ENCODE measurements at places on chromosomes 5 and 9.

DNA sequence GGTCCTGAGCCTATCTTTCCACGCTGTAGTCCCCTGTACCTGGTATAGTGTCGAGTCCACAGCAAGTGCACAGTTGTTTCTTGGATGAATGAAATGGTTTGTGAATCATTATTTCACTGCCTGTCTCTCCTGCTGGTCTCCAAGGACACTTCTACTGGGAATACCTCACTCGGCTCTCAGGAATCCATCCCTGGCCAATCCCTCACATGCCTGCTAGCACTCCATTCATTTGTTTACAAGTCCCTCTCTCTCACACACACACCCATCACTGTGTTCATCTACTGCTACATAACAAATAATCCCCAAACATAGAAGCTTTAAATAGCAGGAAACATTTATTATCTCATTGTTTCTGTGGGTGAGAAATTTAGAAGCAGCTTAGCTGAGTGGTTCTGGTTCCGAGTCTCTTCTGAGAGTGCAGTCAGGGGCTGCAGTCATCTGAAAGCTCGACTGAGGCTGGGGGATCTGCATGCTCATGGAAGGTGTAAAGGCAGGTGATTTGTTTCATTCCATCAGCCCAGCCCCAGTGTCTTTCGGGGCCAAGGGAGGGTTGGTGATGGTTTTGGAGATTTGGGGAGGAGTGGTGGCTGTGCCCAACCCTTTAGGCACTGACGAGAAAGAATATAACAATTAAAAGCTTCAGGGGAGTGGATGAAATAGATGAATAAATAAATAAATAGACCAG is 132.7 kb upstream of the IER5L start:
- DNase-seq, result no peak

- no peak for DNase-seq
These were observed 447.0 kb downstream of the KIF4B start for GRCh38 chr5:155460501-155460931.

- no peak for DNase-seq
These were observed 39.8 kb upstream of the ALDH1B1 start for GRCh38 chr9:38352530-38353328.

DNA sequence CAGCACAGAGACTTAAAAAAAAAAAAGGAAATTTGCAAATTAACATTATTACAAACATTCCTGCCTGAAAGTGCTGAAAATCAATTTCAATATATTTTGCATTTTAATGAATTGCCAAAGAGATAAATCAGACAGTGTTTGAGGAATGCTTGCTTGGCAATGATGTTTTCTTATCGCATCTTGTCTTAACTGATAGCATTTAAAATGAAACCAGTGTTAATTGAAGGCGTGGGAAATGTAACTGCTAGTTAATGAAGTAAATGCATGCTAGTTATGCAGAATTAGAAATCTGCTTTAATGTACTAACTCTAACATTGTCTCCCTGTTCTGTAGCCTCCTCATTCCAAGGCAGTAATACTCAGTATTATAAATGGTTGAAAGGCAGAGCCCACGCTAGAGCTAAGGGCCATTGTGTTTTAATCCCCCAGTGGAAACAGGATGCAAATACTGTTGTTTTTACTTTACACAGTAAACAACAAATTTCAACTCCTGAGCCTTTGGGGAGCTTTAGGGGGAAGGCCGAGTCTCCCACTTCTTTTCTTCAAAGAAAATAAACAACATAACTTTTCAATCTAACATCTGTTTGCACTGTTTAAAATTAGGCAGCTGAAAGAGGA is 586.9 kb downstream of the TLE4 start:
- DNase-seq, result no peak

GRCh38 chr5:145774442-145774841 is 60.7 kb downstream of the PRELID2 start:
- no peak for DNase-seq

- DNase-seq, result peak; percentile 55
These were observed 2.3 kb upstream of the TNIP1 start for GRCh38 chr5:151083081-151083676.

GRCh38 chr5:179258001-179258921 is 87.0 kb downstream of the ADAMTS2 start:
- DNase-seq, result no peak

DNA sequence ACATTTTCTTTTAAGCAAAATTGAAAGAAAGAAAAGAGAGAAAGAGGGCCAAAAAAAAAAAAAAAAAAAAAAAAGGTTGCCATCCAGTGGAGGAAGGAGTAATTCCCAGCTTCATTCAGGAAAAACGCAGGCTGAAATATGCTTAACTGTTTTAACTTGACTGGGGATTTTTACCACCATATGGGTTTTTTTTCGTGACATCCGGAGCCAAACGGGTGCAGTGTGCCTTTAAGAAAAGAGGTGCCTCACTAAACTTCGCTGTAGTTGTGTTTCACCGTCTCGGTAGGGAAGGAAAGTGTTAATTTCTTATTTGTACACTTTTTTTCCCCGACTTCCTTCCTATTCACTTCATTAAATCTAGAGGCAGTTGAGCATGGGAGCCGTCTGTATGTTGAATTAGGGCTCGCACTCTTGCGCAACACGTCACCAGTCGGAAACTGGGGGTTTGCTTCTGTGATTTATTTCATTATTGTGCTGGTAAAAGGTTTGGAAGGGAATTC is 143.0 kb downstream of the SMARCA2 start:
- DNase-seq, result peak; percentile 48

- no peak for DNase-seq
These were observed 114.5 kb downstream of the RXRA start for GRCh38 chr9:134440636-134441226.

DNA sequence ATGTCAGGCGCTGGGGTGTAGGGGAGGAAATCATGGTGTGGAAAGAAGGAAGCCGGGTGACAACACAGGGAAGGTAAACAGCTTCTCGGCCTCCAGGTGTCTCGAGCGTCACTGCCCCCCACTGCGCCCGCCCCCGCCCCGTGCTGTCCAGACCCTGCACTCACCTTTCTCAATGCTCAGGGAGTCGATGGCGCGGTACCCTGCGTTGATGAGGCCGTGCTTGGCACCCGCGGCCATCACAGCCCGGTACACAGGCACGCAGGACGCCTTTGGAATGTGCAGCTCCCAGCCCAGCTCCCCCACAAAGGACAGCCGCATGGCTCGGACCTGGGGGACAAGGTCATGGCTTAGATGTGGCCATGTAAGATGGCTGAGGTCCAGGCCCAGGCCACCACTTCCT is 35.2 kb downstream of the DBH start:
- no peak for DNase-seq

GRCh38 chr9:136402067-136402466 is 2.1 kb upstream of the SNAPC4 start:
- no peak for DNase-seq

DNA sequence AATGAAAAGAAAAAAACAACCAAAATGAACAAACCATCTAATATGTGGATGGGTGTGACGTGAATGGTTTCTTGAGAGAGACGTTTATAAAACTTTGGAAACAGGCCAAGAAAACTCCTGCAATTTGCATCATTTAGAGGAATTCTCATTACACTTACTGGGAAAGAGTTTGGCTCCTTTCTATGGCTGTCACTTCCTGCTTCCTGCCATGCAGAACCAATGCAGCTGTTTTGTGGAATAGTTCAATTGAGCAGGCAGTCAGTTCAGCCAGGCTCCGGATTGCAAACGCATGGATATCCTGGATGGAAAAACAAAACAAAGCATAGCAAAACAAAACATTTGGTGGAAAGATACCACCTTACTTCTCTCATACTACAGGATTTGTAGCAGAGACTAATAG is 36.6 kb downstream of the FAM114A2 start:
- DNase-seq, result no peak

DNA sequence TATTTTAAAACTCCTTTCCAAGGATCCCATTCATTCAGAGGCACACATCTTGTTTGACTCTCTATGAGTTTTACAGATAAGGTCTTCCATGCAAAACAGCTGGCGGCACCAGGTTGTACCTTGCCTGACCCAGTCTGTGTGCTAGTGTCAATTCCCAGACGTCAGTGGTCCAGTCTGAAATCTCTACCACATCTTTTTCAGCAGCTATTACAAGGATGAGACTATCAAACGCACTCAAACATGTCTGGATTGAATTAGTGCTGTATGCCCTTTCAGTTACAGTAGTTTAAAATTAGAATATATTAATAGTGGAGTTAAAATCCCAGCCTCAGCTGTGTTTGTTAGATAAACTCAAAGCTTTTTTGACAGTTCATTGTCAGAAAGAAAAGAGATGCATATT is 11.7 kb downstream of the CDC14B start:
- no peak for DNase-seq

DNA sequence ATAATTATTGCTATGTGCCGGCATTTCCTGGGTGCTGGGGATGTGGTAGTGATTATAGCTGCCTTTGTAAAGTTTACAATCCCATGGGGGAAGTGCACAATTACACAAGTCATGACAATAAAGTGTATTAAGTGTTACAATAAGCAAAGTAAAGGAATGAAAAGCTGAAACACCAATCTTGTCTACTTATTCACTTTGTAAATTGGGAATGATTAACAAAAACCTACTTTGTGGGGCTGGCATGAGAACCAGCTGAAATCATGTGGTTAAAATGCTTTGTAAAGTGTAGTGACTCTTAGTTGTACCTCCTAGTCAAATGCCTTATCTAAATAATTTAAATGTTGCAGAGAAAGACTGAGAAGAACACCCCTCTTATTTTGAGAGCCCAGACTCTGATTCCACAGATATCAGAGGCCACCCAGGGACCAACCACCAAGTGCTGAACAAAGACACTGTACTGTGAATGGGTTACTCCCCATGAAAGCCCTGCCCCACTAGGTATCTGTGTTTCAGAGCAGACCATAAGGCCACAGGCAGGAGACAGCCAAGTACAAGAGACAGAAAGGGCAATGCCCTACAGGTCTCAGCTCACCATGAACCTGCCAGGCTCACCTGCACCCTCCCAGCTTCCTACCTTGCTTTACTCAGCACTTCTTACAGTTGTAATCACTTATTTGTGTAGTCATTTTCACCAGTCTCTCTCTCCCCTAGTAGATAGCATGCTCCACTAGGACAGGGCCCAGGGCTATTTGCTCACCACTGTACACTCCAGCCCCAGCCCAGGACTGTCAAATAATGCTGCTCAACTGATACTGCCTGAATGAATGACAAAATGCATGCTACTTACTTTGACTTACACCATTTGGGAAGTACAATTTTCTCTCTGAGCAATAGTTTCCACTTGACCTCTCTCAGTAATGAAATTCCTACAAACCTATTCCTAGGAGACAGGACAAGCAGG is 101.6 kb upstream of the APC start:
- no peak for DNase-seq

GRCh38 chr5:9361835-9362234 is 184.0 kb downstream of the SEMA5A start:
- no peak for DNase-seq
